Erythroblast (primary cell): ENCODE measurements at places on chromosomes 16 and 17.
A peak's percentile ranks its signal among the peaks of the same experiment; 100 is the strongest.

GRCh38 chr16:12504312-12504711, 299.4 kb downstream of the CPPED1 start:
- no peak for DNase-seq

GRCh38 chr17:28331891-28332420, 3.3 kb downstream of the IFT20 start:
- no peak for DNase-seq

GRCh38 chr17:56638591-56639051, 45.1 kb downstream of the NOG start:
- DNase-seq, result no peak

DNA sequence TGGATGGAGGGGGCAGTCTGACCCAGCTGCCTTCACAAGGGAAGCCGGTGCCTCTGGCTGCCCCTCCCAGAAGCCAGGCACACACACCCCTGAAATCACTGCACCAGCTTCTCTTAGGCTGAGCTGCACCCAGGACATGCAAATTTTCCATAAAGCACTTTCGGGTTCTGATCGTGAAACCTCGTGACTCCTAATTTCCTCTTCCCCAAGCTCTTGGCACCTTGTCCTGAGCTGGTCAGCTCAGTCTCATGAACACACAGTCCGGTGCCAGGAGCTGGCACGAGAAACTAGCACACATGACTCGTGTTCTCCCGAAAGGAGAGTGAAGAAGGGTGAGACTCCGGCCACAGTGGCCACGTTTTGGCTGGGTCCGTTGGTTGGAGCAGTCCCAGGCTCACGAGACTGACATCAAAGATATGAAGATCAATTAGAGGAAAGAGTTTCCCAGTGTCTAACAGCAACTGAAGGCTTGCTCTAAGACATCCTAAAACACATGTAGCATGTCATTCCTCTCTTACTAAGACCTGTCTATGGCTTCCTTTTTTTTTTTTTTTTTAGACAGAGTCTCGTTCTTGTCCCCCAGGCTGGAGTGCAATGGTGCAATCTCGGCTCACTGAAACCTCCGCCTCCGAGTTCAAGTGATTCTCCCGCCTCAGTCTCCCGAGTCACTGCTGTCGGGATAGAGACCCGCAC, 9.2 kb upstream of the ABR start:
- DNase-seq, result no peak

DNA sequence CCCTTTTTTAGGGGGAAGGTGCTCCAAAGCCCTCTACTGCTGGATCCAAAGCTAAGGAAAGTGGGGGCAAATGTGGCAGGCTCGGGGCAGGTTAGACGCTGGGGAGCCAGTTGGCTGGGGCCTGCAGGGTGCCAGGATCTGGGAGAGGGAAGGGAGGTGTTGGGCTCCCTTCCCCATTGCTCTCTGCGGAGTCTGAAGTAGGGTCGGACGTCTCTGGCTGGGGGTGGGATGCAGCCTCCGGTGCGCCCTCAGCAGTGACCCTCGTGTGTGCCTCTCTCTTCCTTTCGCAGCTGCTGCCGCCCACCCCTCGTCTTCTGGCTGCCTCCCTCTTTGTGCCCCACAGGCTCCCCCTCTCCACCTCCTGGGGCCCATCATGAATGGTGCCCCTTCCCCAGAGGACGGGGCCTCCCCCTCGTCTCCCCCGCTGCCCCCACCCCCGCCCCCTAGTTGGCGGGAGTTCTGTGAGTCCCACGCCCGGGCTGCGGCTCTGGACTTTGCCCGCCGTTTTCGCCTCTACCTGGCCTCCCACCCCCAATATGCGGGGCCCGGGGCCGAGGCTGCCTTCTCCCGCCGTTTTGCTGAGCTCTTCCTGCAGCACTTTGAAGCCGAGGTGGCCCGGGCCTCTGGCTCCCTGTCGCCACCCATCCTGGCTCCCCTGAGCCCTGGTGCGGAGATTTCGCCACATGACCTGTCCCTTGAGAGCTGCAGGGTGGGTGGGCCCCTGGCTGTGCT, 2.2 kb downstream of the SH2B1 start:
- no peak for DNase-seq

GRCh38 chr17:12726131-12726530, 60.4 kb downstream of the MYOCD start:
- no peak for DNase-seq

DNA sequence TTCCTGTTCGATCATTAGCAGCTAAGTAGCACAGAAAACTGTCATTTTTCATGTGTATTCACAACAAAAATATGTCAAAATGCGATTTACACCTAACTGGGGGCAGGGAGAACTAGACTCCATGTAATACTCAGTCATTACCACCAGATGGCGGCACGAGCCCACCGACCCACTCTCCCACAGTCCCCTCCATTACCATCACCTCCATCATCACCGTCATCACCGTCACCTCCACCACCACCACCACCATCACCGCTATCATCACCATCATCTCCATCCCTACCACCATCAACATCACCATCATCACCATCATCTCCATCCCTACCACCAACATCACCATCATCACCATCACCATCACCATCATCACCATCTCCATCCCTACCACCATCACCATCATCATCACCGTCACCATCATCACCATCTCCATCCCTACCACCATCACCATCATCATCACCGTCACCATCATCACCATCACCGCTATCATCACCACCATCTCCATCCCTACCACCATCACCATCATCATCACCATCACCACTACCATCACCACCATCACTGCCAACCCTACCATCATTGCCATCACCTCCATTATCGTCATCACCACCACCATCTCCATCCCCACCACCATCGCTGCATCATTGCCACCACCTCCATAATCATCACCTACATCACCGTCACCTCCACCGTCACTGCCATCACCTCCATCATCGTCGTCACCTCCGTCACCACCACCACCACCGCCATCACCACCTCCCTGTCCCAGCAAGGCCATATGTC, 14.4 kb downstream of the NDUFAF8 start:
- DNase-seq, result peak; percentile 75

- no peak for DNase-seq
Measured at GRCh38 chr16:86214326-86215232, 295.7 kb upstream of the FOXF1 start.

DNA sequence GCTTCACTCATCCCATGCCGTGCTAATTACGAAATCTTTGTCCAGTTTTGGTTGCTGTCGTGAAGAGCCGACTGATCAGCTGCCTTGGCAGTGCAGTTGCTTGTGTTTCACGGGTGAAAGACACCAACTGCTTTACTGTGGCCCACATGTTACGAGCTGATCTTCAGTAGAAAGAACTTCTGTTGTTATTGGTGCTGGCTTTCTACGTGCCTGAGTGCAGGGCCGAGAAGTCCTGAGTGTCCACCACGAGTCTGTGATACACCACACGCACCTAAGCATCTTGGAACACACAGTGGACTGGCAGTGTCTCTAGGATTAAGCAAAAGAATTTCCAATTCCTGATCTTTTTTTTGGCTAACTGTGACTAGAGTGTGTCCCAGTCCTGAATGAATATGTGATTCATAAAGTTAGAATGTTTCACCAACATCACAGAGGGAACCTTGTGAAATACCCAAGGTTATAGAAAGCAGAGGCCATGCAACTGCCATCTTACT, 70.4 kb upstream of the CLEC18A start:
- no peak for DNase-seq

DNA sequence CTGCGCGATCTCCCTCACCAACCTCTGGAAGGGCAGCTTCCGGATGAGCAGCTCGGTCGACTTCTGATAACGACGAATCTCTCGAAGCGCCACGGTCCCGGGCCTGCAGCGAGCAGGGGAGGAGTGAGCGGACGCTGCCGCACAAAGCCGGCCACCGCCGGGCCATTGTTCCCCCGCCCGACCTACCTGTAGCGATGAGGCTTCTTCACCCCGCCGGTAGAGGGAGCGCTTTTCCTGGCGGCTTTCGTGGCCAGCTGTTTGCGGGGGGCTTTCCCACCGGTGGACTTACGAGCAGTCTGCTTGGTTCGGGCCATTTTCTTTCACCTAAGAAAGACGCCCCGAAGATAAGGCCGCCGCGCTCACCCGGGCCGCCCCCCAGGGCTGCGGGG, 5.8 kb upstream of the UNK start:
- no peak for DNase-seq

DNA sequence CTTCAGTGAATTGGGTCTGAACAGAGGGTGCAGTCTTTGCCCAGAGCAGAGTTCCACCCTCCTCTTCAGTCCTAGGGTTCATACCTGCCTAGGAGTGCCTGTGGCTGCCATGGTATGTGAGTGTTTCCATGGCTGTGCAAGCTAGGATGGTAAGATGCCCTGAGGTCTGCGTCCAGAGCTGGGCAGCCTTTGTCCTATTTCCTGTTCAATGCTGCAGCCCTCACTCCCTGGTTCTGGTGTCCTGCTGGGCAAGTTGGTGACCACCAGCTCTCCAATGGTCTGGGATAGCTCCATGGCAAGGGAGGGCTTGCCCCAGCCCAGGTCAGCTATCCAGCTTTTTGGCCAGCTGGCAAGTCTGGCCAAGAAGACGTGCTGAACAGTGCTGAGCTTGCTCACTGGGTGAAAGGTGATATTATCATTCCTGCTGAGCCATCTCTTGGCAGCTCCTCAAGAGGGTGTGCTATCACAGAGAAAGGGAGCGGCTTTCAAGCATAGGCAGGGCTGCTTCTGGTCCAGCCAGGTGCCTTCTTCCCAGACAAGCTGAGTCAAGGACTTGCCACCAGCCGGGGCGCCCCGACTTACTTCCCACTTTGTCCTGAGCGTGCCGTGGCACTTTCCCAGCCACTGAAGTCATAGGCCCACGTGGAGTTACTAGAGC, 13.0 kb upstream of the NFATC3 start:
- DNase-seq, result peak; percentile 92

DNA sequence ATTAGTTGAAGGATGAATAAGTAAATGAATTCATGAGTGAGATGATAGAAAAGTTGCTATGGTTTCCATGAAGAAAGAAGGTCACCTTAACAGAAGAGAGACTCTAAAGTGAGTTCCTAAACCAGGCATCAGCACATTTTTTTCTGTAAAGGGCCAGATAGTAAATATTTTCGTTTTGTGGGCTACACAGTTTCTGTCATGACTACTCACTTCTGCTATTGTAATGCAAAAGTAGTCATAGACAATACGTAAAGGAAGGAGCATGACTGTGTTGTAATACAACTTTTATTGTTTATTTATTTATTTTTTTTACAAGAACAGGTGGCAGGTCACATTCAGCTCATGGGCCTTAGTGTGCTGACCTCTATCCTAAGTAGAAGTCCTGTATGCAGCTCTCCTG, 426.1 kb upstream of the DYNLRB2 start:
- no peak for DNase-seq

DNA sequence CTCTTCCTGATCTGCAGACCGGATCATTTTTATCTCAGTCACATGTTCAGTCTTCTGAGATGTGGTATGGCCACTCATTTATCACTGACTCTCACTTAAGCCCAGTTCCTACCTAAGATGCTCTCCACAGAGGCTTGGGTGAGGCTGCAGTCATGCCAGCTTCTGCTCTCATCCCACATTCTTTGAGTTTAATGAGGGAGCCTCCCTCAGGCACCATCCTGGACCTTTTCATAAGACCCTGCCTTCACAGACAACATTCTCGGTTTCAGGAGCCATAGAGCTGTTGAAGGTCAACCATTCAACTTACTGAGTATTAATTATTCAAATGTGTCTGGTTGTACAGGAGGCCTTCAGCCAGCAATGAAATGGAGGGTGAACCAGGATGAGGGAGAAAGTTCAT, 23.6 kb upstream of the HNF1B start:
- DNase-seq, result no peak

GRCh38 chr16:6602405-6602804, 730.2 kb upstream of the RBFOX1 start:
- DNase-seq, result no peak

- DNase-seq, result no peak
Measured at GRCh38 chr16:81405702-81406113, 38.9 kb upstream of the CMIP start.

GRCh38 chr16:12728469-12728868, 75.2 kb downstream of the CPPED1 start:
- no peak for DNase-seq

DNA sequence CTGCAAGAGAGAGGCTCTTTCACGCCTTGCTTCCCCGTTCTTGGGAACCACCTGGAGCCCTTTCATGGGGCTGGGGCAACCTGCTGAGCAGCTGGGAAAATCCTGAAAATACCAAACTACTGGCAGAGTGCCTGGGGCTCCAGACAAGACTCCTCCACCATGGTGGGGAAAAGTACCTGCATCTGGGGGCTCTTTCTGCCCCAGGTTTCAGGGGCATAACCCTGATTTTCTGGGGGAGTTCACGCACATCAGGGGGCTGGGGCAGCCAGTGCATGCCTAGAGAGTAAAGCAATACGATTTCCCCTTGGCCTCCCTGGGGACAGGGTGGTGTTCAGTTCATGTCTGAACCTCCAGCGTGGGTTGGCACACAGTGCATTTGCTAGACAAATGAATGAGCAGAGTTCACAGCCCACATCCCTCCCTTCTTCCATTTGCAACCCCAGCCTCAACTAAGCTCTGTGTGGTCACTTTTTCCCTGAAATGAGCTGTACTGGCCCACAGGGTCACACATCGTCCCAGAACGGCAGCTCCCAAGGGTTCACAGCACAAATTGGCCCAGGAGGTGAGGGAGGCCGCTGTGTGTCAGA, 5.2 kb upstream of the CDC42EP4 start:
- no peak for DNase-seq

DNA sequence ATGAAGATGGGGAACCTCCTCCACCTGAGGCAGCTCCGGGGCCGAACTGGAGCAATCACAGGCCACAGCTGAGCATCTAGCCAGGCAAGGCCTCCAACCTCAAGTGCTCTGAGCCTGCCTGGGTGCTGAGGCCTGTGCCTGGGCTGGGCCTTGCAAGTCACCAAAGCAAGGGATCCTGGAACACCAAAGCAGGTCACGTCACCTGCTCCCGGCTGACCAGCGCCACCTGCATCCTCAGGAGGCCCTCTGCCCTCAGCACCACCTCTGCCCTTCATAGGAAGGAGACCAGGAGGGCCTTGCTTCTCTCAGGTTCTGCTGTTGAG, 68.0 kb downstream of the SMPD3 start:
- no peak for DNase-seq

DNA sequence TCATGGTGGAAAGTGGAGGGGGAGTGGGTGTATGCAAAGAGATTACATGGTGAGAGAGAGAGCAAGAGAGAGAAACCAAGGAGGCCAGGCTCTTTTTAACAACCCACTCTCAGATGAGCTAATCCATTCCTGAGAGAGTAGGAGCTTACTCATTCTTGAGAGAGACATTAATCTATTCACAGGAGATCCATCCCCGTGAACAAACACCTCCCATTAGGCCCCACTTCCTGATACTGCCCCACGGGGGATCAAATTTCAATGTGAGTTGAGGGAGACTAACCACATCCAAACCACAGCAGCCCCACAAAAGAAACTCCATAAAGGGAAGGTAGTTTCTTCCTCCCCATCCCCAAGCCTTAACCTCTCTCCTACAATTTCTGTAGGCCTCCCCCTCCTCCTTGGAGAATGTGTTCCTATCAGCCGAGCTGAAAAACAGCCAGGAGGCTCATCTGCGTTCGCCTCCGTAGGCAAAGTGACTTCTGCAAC, 450.0 kb downstream of the NPIPA7 start:
- no peak for DNase-seq

DNA sequence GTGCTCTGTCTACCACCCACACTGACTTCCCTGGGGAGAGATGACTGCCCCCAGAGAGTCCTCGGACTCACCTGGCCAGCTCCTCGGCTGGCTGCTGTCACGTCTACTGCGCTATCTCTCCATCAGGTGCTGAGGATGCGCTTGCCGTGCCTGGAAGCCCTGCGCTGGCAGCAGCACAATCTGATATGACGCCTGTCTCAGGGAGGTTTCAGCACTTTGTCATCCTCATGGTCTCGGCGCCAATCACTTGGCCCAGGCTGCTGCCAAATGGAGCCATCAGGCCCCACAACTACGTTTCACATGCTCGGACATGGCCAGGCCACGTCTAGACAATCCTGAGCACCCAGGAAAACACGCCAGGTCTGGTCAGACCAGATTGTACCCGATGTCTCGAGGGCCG, 46.7 kb downstream of the FOXL1 start:
- no peak for DNase-seq
